ENCODE measurements at places on chromosomes 13 and 19.

DNA sequence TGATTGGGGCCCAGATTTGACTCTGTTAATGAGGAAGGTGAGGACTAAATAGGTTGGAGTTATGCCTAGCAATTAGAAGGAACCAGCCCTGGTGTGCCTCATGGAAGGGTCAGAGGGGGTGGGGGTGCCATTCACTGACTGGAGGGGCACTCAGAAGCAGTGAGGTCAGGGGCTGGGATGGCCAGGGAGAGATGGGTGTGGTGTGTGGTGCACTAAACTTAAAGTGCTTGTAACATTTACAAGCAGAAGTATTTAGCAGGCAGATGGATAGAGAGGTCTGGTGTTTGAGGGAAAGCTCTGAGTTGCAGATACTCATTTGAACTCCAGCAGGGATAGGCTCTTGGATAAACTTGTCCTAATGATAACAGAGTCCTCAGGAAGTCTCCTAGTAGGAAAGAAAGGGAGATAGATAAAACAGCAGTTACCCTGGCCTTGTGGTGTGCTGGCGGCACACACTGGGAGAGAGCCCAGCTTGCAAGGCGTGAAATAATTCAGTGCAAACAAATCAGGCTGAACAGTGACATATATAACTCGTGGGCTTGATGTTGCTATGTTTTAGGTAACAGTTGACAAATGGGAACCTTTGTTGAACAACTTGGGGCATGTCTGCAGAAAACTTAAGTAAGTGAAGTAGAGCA is 20.0 kb upstream of the UPF3A start:
- no peak for DNase-seq

DNA sequence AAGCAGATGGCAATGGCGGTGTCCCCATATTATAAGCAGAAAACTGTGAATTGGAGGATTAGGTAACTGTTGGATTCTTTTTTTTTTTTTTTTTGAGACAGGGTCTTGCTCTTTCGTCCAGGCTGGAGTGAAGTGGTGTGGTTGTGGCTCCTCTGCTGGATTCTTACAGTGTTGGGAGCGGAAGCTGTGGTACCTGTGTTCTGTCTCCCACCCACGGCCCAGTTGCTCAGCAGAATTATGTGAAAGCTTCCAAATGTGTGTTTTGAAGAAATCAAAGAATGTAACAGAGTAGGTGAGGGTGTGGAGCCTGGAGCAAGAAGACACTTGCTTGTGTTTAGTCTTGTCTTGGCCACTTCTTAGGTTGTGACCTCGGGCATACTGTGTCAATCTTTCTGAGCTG is 295.6 kb downstream of the SHISA2 start:
- DNase-seq: no peak

- no peak for DNase-seq
These were observed 7.0 kb downstream of the PPP5C start for GRCh38 chr19:46353730-46354528.

DNA sequence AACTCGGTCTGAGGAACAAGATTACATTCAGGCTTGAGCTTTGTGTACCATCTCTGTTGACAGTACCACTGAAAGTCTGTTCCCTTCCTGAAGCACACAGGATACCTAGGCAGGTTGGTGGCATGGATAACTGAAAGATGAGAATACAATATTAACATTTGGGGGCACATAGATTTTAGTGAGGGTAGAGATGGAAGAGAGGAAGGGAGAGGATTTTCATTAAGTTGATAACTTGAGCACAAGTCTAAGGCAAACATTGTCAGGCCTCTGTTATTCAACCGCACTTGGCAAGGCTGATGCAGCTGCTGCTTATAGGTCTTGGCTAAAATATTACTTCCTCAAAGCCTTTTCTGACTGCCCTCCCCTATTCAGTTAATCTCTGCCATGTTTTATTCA is 10.9 kb downstream of the MIR17HG start:
- DNase-seq: no peak

- DNase-seq: no peak
These were observed 28.3 kb downstream of the CNMD start for GRCh38 chr13:52711286-52711685.

DNA sequence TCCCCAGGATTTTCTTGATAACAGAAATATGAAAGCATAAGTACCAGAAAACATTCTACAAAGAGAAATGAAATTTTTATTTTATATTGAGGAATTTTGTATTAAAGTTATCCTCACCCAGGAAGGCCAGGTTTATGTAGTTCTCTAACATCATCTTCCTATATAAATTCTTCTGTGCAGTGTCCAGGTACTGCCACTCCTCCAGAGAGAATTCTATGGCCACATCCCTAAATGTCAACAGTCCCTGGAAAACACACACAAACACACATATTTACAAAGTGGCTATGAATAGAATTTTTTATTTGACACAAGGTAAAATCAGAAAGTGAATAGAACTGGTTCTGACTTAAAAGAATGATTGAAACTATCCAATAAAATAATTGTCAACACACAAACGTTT is 110.5 kb upstream of the ZNF91 start:
- no peak for DNase-seq

All from H1 (cell line).